ENCODE measurements at places on chromosomes 11 and 22.

DNA sequence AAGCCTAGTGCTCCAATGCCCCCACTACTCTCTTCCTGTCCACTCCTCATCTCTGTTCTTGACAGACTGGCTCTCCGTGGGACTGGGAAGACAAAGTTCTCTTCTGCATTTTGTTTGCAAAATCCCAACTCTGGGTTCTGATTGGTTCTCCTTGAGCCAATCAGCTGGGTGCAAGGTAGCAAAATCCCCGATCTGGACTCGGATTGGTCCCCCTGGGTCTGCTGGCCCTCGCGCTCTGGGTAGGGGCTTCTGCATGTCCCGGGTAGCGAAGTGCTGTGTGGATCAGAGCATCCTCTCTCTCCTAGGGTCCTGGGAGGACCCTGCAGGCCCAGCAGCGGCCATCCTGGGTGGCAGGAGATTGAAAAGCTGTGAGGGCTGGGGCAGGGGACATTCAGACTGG lies 22.3 kb upstream of the A4GALT start:
- no peak for DNase-seq

- DNase-seq, result no peak
Observed at GRCh38 chr11:85795712-85796487, 15.0 kb downstream of the SYTL2 start.

GRCh38 chr11:85052636-85053035 lies 574.5 kb downstream of the DLG2 start:
- DNase-seq, result peak; percentile 57

GRCh38 chr11:69374946-69375310 lies 81.0 kb downstream of the MYEOV start:
- DNase-seq, result no peak

- DNase-seq, result peak; percentile 15
Observed at GRCh38 chr11:121024989-121025388, 1.1 kb downstream of the TBCEL start.

- no peak for DNase-seq
Observed at GRCh38 chr11:26587073-26587472, 15.0 kb upstream of the MUC15 start.

Data from ELR (cell line).